ENCODE measurements at places on chromosomes 5 and 9. TPM values are rescaled to one million over a fixed set of nuclear protein-coding genes. Genes with fewer than 3 reads are reported as not detected.

SLC1A3 gene
- 5.0 TPM for total RNA-seq

GPRIN1 gene
- total RNA-seq = 3.7 TPM

CCDC180 gene
- total RNA-seq = under 0.01 TPM

OCLN gene
- total RNA-seq = under 0.01 TPM

STK32A gene
- total RNA-seq = 0.18 TPM

DRD1 gene
- total RNA-seq = not detected

PDE6A gene
- total RNA-seq = not detected

SPOCK1 gene
- total RNA-seq = 123 TPM

ANKRD55 gene
- total RNA-seq = 0.32 TPM

All from cardiac atrium fibroblast (primary cell).